Brain pericyte (primary cell): ENCODE measurements at places on chromosomes 1 and 21.

- DNase-seq: no peak
Measured at GRCh38 chr1:156414461-156415064, 45.6 kb downstream of the RHBG start.

DNA sequence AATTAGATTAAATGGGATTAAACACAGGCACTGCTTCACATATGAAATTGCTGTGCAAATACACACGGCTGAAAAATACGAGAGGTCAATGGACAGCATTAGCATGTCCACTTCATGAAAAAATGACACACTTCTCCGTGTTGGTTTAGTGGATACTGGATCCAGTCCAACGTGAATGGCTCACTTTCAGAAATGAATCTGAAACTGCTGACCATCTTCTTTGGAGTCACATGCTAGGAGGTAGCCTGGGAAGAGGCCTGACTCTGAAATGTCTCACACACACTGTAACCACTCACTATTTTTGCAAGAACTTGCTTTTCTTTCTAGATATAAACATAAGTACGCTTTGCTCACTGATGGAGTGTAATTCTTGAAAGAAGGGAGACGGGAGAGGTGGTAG is 127.3 kb downstream of the HLCS start:
- DNase-seq: no peak

DNA sequence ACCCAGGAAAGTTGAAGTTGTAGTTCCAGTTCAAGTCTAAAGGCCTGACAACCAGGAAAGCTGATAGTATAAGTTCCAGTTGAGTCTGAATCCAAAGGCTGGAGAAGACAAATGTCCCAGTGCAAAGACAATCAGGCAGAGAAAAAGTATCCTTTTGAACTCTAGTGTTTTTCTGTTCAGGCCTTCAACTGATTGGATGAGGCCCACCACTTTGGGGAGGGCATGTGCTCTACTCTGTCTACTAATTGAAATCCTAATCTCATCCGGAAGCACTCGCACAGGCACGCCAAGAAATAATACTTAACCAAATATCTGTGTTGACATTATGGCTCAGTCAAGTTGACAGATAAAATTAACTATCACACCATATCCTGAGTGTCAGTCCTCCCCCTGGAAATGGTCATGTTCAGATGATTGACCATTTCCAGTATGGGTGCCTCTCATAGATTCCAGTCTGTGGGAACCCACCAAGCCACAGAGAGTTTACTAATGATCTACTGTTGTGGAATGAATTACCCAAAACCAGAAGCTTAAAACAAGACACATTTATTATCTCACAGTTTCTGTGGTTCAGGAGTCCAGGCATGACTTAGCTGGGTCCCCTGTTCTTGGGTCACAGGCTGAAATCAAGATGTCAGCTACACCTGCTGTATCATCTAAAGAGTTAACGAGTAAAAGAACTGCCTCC is 296.3 kb upstream of the ZP4 start:
- DNase-seq: no peak

DNA sequence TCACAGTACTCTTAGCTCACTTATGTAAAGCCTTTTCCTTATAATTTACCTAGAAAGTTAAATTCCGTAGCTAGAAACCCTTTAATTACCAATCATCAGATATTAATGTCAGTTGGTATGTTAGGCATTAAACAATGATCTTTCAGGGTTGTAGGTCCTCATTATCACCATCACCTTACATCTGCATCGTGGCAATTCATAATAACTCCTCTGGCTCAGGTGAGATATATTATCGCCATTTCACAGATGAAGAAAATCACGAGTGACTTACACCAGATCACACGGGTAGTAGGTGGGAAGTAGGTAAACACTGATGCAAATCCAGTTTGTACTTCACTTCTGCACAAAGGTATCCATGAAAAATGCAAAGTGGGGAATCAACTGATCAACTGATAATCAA is 639 bp downstream of the NUP133 start:
- DNase-seq: no peak

GRCh38 chr1:185670187-185670627 is 64.0 kb upstream of the HMCN1 start:
- no peak for DNase-seq

DNA sequence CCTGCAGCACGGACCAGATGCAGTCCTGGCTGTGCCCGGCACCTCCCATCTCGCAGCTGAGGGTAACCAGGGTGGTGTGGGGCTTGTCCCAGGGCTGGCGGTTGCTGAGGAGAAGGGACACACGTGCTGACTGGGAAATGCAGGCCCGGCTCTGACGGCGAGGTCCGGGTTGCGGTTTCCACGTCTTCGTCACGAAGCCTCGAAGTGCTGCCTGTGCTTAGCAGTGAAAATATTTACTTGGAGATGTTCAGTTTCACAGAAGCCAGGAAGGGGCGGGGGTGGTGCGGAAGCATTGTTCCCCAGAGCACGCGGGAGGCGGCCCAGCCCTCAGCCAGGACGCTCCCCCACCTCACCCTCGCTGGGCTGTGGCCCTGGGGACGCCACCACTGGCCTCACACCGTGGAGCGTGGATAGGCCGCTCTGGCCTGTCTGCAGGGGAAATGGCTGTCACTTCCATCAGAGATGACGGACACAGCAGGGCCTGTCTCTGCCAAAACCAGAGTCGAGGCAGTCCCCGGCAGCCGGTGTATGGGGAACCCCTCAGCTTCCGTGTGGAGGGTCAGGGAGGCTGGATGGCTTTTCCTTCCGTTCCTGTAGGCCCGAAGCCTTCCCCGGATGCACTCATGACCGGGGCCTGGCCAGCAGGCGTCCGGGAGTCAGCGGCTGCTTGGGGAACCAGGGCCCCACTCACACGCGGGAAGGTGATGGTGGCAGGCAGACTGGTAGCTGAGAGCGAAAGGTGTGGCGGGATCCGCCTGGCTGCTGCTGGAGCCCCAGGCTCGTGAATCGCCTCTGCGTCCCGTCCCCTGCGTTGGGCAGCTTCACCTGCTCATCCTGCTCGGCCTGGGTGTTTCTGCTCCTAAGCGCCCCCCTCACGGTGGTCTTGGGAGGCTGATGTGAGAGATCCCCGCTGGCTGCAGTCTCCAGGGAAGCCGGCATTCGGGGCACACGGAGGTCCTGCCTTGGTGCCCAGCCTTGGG is 14.7 kb upstream of the POFUT2 start:
- DNase-seq: peak; percentile 97

DNA sequence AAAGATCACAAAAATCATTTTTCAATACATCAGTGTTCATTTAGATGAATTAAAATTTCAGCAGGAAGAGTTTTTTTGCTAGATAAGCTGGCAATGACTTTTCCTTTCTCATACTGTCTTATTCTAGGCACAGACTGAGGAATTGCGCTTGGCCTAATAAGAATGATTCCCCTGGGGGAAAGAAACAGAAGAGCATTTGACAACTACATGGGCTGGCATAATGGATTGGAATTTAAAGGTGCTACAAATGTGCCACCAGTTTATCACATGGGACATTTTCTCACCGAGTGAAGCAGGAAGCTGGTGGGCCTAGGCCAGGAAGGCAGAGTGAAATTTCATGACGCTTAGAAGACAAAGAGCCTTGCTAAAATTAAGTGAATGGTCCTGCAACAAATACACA is 39.3 kb downstream of the CDKN2C start:
- no peak for DNase-seq

DNA sequence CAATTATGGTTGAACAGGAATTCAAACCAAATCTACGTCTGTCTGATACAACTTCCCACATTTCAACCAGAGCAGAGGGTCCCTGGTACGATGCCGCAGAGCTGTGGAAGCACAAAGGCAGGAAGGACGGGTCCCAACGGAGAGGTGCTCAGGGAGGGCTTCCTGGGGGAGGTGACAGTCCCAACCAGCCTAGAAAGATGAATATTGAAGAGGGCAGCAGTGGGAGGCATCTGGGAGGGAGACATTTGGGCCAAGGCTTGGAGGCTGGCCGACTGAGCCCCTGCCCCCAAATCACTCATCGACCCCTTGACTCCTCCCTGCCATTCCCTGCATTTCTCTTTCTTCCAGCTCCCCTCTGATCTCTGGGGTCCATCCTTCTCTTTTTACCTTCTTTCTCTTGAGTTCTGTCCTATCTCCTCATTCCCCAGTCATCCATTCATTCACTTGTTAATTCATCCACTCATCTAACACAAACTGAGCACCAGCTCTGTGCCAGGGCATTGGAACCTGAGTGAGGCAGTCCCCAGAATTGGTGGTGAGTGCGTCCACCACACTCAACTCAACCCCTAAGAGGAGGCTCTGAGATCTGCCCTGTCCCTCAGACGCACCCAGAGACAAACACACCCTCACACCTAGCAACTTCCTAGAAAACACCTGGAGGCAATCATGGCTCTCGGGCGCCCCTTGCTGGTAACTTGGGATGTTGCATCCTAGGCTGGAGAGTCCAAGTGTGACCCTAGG is 13.2 kb upstream of the CELA3B start:
- no peak for DNase-seq

DNA sequence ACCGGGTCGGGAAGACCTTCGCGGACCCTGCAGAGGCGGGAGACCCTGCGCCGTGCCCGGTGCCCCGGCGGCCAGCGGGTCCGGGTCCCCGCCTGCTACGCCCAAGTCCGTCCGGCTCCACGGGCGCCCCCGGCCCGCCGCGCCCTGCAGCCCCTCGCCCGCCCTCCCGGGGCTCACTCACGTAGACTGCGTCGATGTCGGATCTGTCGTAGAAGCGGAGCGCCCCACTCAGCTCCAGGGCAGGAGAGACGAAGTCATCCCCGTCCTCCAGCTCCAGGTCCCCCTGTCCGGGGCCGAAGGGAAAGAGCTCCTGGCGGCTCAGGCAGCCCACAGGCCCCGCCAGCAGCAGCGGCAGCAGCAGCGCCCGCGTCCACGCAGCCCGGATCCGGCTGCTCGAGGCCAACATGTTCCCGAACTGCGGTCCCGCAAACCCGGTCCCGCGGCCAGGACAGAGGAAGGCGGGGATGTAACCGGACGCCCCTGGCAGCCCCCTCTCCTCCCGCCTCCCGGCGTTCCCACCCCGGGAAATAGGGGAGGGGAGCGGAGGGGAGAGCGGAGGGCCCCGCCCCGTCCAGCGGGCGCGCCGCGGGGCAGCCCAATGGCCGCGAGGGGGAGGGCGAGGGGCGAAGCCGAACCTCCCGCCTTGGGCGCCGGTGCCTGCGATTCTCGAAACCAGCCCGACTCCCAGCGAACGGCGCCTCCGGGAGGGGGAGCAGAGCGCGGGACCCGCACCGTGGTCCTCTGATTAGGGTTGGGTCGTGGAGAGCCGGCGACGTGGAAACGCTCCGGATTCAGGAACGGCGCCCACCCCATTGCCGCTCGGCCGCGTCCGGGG is at the start of gene NID1:
Gene NID1, minus strand, starts transcription at position 417 of the 835 bp plus-strand sequence. Its CDS starts 11 bp downstream, at position 406.
- peak; percentile 65 for DNase-seq

GRCh38 chr21:34688145-34688544 is 19.4 kb downstream of the CLIC6 start:
- DNase-seq: no peak

DNA sequence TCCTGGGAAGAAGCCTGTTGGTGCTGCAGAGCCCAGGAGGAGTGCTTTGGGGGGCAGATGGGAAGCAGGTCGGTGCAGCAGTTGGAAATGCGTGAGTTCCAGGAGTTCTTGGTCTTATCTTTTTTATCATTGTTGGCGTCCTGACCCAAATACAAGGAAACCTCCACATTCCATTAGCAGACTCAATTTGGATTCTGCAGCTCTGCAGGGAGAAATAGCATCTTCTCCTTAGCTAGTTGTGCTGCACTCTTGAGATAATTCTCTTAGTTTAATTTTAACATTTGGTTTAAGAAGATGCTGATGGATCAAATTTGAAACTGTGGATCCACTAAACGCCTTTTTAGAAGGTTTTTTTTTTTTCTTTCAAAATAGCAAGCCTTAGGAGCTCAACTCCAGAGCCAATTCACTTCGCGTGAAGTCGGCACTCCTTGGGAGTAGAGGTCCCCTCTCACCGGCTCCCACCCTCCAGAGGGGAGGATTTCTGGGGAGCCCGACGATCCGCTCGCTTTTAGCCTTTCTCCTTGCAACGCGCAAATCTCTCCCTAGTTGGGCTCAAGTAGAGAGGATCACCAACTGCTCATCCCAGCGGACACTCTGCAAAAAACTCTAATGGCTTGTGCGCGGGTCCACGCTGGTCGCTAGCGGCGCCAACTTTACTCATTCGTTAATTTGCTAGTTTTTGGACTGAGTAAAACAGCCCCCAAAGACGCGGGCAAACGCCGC is 1.3 kb downstream of the PLD5 start:
- DNase-seq: no peak

DNA sequence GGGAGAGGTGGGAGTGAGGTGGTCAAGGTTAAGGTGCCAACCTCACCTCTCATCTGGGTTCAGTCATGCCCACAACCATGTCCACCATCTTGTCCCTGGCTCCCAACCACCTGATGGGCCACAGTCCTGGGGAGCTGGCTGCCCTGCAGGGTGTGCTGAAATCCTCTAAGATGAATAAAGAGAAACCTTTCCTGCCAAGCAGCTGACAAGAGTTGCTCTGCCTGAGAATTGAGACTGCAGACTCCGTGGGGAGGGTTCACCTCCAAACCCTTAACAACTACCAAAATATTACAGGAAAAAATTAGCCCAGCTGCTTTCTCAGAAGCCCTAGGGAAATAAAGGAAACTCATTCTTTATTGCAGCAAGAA is 15.2 kb upstream of the FGR start:
- no peak for DNase-seq

DNA sequence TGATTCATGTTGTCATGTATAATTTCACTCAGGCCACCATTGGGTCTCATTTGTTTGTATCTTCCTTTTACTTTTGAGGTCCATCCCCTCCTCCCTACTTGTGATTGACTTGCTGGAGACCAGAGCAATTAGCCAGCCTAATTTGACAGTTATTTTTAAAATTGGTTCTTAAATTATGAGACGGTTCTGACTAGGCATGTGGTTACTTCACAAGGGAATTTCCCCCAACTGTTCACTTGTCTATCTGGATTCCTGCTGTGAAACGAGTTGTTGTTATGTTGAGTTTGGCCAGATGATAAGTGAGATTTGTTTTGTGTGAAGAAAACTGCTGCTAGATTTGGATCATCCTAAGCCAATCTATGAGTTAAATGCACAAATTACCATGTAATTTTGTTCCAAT is 359.1 kb downstream of the BARHL2 start:
- no peak for DNase-seq
